ENCODE measurements at places on chromosomes 1 and 21.
A peak's percentile ranks its signal among the peaks of the same experiment; 100 is the strongest.

DNA sequence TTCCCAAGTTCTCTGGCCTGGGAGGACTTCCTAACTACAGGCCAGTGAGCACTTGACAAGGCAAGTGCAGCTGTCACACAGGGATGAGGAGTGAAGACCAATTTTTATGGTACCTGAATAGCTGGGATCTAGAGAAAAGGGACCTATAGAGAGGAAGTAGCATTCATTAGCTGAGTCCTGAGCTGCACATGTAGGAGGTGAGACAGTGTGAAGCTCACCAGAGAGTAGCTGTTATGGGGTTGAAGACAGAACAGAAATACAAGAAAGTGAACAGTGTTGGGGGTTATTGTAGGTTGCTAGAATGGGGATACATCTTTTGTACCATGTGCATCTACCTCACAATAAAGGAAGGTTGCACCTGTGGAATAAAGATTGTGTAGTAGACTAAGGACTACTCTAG, 37.7 kb upstream of the PYHIN1 start:
- no peaks in the 10 kb centered on the region for H3K36me3 ChIP-seq
- H3K4me3 ChIP-seq: no peak overlapping the region
- H3K27ac ChIP-seq: no peak overlapping the region
- H3K4me1 ChIP-seq: no peaks in the 10 kb centered on the region

GRCh38 chr1:19445417-19446342, 39.7 kb downstream of the CAPZB start:
- no peaks in the 10 kb centered on the region for H3K27me3 ChIP-seq
- peak overlapping the region; percentile 69 for H3K27ac ChIP-seq
- H3K4me3 ChIP-seq: no peak overlapping the region
- H3K36me3 ChIP-seq: peaks cover 23% of the 10 kb centered on the region

- DNase-seq: no peak
- peak overlapping the region; percentile 55 for H3K27ac ChIP-seq
- peak overlapping the region; percentile 3 for H3K4me3 ChIP-seq
Measured at GRCh38 chr1:230186874-230187273, 119.8 kb downstream of the GALNT2 start.

DNA sequence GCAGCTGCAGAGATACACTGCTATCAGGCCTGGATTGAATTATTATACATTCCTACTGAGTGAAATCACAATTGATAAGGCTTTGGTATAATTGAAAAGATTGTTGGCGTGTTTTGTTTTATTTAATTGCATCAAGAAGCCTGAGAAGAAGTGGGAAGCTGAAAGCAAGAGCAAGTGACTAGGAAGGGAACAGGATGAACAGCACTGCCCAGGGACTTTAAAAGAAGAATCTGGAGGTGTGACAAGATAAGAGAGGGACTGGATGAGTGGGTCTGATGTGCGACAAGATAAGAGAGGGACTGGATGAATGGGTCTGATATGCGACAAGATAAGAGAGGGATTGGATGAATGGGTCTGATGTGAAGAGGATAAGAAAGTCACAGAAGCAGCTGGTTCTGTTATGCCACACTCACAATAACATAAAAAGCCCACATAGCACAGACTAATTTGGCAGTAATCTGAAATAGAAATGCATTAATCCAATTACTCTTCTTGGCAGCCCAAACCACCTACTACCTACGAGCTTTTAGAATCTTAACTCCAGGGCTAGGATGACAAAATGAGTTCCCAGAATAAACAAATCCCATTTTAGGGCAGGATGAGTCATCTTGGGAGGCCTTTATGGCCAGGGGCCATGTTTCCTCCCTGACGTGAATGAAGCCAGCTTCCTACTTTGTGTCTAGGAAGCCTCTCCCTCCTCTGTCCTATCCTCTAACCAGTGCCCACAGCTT, 129.7 kb downstream of the DUSP10 start:
- peaks cover 11% of the 10 kb centered on the region for H3K27me3 ChIP-seq
- no peaks in the 10 kb centered on the region for H3K36me3 ChIP-seq

GRCh38 chr1:4218619-4219018, 318.5 kb upstream of the C1orf174 start:
- H3K27me3 ChIP-seq: no peaks in the 10 kb centered on the region
- no peaks in the 10 kb centered on the region for H3K4me1 ChIP-seq
- no peaks in the 10 kb centered on the region for H3K36me3 ChIP-seq

Data from activated T-helper 1 cell treated with anti-CD3 and anti-CD28 coated beads, Interleukin-12 subunit alpha, Interleukin-12 subunit beta, Interleukin-2, Interleukin-4 antibody, amounts not matched to agents 30 ng/mL and 10 ng/mL and 1 ng/mL, durations not matched to agents 14 hours and 24 hours and 36 hours (primary cell).